ENCODE measurements at places on chromosomes 7 and 10.

DNA sequence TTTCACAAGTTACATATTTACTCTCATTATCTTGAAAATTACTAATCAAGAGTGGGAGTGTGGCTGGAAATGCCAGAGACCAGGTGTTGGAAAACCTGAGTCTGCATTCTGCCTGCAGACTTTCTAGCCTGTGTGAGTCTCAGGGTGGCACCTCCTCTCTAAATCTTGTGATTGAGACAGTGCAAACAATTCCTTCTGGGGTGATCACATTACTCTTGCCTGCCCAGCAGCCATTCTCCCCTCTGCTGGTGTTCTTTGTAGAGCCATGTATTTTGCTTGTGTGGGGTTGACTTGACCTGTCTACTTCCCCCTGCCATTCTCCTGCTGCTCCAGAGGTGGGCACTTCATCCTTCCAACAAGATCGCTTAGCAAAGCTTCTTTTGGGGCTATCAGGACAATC lies 101.1 kb downstream of the RAPGEF5 start:
- no peak for DNase-seq

DNA sequence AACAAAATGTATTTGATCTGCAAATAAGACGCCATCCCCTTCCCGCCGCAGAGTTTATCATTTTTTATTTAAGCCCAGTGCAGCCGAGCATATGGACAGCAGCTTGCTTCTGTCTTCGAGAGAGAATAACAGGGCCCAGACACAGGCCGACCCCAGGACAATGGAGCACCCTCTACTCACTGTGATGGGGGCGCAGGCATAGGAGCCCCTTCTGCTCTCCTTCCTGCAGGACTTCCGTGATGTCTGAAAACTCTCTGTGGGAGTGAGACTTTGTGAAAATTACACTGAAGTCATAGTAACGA lies 134.8 kb downstream of the OAT start:
- DNase-seq = no peak

DNA sequence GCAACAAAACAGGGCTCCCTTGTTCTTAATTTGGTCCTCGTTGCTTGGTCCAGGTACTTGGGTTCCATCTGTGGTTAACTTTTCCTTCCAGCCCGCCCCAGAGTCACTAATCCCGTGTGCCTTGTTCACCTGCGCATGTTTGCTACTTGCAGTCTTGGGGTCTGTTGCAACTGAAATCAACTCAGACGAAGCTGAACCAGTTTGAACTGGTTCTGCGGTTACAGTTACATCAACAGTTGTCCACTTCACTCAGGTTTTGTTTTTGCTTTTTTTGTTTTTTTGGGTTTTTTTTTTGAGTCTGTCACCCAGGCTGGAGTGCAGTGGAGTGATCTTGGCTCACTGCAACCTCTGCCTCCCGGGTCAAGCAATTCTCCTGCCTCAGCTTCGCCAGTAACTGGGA lies 34.7 kb downstream of the TRRAP start:
- no peak for DNase-seq

DNA sequence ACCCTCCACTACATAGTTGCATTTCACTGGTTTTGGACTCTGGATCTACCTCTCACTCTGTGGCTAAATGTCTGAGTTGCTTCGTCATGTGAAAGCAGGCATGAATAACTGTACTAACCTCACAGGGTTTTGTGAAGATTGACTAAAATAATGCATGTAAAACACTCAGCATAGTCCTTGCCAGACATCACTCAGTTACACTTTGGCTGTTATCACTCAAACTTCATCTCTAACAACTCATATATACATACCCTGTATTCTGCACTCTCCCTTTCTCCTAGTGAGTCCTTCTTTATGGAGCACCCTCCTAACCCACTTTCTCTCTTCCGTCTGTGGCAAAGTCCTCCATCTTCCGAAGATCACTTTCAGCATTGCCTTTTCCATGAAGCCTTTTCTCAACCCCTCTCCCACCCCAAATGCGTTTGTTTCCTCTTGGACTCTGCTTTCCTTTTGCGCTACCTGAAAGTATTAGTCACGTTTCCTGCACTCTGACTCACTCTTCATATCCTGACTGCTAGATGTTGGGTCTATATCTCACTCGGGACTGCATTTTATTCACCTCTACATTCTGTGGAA lies 72.6 kb downstream of the OSBPL3 start:
- peak; percentile 29 for DNase-seq

- DNase-seq = no peak
Measured at GRCh38 chr10:31618541-31619291, 299.7 kb downstream of the ZEB1 start.
